ENCODE measurements at places on chromosomes 5 and 9.

DNA sequence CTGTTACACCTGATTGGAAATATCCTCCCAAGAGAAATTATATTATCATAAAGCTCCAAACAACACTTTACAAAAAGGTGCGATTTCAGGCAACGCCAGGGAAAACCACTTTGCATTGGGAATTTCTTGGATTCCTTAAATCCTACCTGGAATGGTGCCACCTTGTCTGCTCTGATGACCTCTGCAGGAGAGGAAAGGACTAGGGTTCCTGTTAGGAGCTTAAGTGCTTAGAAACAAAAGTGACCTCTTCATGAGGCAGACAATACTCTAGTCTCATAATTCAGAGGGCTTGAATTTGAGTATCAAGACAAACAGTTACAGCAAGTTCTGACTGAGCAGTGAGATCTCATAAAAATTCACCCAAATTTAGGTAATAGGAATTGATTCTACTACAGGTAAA, 33.9 kb upstream of the GLIS3 start:
- DNase-seq = no peak

DNA sequence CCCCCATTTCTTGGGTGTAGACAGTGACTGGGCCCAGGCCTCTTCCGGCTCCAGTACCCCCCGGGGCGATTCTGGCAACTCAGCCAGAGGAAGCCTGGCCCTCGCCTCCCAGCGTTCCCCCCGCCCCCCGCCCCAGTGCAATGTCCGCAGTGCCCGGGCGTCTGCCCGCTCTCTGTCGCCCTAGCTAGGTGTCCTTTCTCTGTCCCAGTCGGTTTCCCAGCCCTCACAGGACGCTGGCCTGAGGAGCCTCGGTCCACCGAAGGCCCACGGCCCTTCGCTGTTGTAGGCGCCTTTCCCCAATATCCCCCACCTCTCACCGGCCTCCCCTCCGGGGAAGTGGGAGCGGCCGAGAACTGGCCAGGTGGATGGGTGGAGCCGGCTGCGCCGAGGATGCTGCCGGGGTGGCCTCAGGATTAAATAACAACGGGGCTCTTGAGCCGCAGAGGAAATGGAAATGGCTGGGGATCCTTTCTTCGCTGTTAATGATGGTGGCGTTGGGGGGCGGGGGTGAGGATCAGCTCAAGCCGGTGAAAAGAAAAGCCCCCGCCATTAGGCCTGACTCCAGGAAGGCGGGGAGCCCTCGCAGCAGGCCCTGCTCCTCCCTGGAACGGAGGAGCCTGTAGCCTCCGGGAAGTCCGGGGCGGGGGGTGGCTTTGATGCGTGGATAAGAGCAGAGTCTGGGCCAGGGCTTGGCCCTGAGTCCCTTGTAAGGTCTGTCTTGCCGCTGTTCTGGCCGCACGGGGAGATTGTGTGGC, 1.1 kb upstream of the SPRY4 start:
- DNase-seq = no peak

GRCh38 chr5:124743602-124744169, 2.8 kb downstream of the ZNF608 start:
- DNase-seq = no peak

DNA sequence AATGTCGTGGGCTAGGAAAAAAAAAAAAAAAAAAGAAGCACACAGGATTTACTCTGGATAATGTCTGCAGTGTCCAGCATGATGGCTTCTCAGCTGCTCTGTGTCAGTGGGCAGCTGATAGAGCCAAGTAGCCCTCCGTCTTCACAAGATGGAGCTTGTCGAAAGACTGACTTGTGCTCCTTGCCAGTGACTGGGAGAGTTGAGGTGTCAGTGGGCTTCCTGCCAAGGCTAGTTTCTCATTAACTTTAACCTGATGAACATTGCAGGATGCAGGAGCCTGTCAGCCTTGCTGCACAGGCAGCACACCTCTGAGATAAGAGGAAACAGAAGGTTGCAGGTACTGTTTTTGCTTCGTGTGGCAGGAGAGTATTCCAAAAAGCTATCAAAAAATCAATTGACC, 171.4 kb upstream of the SGCD start:
- DNase-seq = no peak

GRCh38 chr5:127909066-127909465, 174.5 kb upstream of the SLC12A2 start:
- no peak for DNase-seq

GRCh38 chr5:180784497-180785097, 18.0 kb downstream of the MGAT1 start:
- DNase-seq = peak; percentile 38

DNA sequence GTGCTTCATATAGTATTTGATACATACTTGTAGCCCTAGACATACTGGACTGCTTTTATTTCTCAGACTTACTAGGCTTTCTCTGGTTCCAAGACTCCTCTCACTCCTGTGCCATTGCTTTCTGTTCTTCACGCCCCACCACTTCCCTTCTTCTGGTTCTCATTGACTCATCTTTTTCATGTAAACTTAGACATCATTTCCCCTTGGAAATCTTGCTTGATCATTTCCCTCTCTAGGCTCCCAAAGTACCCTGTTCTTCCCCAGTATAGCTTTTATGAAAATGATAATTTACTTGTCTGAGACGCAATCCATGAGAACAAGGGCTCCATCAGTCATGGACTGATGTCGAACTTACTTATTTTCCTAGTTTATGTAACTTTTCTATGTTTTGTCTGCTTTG, 83.5 kb downstream of the TLR4 start:
- no peak for DNase-seq

DNA sequence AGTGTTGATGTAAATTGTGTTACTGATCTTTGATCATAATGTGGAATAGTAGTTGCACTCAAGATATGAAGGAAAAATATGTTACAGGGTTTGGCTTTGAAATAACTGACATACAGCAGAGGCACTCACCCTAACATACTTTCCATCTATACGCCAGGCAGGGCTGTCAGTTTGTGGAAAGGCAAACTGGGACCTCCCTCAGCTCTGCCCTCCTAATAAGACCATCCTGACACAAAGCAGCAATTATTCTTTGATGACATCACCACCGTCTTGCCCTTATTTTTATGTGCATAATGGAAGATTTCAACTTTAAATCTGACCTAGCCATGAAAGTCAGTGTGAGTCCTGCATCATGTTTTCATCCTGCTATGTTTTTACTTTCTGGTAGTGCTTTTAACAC, 42.9 kb downstream of the ITGA1 start:
- DNase-seq = no peak

Data from activated CD4-positive, alpha-beta T cell treated with anti-CD3 and anti-CD28 coated beads for 24 hours (primary cell).